Right atrium auricular region (tissue), 2 donors: ENCODE measurements at places on chromosomes 3 and 15. TPM values are rescaled to one million over a fixed set of nuclear protein-coding genes. Genes with fewer than 3 reads are reported as not detected.

- no peak for DNase-seq
These were observed 141.4 kb upstream of the MRPS22 start for GRCh38 chr3:139202226-139202958.

- no peak for DNase-seq
These were observed 132.9 kb upstream of the LRIG1 start for GRCh38 chr3:66633402-66634381.

GRCh38 chr15:44207643-44208042, 12.6 kb upstream of the FRMD5 start:
- DNase-seq: no peak

- no peak for DNase-seq
These were observed 406 bp upstream of the RASA2 start for GRCh38 chr3:141486496-141486745.

GRCh38 chr3:156611870-156612494, 57.1 kb upstream of the SSR3 start:
- DNase-seq: no peak

DNA sequence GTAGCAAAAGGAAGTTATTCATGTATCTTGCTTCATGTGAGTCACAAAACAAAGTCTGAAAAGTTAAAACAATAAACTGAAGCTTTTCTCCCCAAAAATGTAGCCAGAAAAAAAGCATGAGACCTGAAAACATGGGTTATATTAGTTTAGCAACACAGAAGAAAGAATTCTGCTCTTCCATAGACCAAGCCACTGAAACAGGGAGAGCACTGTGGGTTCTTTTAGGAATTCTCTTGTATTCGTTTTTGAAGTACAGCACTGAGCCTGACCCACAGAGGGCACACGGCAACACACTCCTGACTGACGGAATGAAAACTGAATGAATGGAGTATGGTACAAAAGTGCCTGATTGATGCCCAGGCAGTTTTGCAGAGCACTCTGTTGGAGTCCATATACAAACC, 66.6 kb downstream of the TM4SF4 start:
- no peak for DNase-seq

- no peak for DNase-seq
These were observed 25.8 kb downstream of the TMEM45A start for GRCh38 chr3:100518244-100518643.

Gene SPPL2A
- 139 TPM for total RNA-seq

Gene ZNF501
- 2.8 TPM for total RNA-seq
